ENCODE measurements at places on chromosomes 1 and 21.

DNA sequence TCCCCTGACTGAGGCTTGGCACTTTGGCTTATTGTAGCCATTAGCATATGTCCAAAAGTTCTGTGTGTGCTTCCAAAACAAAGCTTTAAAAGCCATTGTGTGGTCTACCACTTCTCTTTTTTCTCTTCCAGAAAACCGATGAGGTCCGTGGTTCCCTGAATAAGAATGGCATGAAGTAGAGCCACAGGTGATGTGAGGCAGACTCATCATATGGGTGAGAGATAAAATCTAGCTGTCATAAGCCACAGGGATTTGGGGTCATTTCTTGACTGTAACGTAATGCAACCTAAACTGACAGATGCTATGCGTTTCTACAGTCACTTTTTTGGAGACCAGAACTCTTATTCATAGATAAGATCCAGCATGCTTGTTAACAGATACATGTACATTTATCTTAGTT lies 7.0 kb upstream of the GREM2 start:
- DNase-seq = no peak

- DNase-seq = no peak
Measured at GRCh38 chr1:9121496-9122409, 7.1 kb downstream of the GPR157 start.

- no peak for DNase-seq
Measured at GRCh38 chr1:45304311-45305081, 22.2 kb upstream of the HPDL start.

DNA sequence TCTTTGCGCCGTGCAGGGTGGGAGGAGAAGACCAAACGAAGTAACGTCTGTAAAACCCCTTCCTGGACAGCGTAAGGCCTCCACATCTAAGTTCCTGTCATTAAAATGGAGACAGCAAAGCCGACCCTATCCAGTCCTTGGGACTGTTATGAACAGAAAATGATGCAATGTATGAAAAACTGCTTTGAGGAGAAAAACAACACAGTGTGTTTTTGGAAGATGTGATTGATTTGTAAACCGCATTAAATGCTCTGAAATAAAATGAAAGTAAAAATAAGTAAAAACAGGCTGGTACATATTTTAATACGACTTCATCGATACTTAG lies 827 bp upstream of the URB1 start:
- DNase-seq = no peak

DNA sequence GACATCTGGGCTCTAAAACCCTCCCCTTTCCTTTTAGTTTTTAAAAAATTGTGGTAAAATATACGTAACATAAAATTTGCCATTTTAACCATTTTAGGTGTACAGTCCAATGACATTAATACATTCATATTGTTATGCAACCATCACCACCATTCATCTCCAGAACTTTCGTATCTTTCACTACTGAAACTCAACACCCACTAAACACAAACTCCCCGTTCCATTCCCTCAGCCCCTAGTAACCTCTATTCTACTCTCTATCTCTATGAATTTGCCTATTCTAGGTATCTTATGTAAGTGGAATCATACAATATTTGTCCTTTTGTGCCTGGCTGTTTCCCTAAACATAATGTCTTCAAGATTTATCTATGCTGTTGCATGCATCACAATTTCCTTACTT lies 19.4 kb upstream of the TTC4 start:
- DNase-seq = no peak

GRCh38 chr1:25098717-25099116 lies 133.6 kb downstream of the SYF2 start:
- no peak for DNase-seq

DNA sequence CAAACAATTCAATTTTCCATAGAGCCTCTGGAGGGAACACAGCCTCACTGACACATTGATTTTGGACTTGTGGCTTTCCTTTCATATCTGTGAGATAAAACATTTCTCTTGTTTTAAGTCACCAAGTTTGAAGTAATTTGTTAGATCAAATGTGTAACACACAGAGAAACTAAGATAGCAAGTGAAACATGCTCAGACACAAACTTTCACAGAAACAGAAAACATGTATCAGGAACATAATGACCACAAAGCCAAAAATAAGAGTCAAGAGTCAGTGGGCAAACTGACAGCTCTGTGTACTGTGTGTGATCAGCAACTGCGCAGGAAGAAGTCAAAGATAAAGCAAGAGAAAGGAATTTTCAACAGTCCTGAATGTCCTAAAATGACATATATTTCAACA lies 1237.5 kb downstream of the AMY1C start:
- no peak for DNase-seq

DNA sequence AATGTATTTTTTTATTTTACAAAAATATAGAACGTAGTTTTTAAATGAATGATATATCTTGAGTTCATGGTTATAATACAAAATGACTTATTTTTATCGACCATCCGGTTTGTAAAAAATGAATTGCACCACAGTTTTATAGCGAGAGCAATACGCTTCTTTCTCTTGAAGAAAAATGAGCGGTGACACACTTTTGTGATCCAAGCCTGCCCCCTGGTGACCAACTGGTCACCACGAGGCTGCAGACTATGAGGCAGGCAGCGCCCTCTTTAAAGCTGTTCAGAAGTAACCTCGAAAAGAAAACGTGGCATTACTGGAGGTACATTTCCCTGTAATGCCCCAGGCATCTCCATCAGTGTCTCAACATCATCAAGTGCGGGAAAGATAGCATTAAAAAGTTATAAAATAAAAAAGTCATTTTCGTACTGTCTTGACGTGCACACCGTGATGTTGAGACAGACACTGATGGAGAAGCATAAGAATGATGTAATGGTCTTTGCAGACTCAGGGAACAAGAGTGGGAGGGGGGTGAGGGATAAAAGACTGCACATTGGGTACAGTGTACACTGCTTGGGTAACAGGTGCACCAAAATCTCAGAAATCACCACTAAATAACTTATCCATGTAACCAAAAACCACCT lies 734.2 kb upstream of the ADAMTS5 start:
- DNase-seq = no peak

DNA sequence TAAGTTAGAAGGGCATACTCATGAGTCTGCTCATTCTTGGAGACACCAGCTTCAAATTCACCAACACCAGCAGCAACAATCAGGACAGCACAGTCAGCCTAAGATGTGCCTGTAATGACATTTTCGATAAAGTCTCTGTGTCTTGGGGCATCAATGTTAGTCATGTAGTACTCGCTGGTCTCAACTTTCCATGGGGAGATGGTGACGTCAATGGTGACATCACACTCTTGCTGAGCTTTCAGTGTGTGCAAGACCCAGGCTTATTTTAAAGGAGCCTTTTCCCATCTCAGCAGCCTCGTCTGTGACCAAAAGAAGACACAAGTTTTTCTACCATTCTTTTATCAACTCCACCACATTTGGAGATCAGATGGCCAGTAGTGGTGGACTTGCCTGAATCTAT lies 75.5 kb downstream of the SERINC2 start:
- no peak for DNase-seq

- DNase-seq = no peak
Measured at GRCh38 chr1:239997515-239998311, 94.0 kb upstream of the FMN2 start.

DNA sequence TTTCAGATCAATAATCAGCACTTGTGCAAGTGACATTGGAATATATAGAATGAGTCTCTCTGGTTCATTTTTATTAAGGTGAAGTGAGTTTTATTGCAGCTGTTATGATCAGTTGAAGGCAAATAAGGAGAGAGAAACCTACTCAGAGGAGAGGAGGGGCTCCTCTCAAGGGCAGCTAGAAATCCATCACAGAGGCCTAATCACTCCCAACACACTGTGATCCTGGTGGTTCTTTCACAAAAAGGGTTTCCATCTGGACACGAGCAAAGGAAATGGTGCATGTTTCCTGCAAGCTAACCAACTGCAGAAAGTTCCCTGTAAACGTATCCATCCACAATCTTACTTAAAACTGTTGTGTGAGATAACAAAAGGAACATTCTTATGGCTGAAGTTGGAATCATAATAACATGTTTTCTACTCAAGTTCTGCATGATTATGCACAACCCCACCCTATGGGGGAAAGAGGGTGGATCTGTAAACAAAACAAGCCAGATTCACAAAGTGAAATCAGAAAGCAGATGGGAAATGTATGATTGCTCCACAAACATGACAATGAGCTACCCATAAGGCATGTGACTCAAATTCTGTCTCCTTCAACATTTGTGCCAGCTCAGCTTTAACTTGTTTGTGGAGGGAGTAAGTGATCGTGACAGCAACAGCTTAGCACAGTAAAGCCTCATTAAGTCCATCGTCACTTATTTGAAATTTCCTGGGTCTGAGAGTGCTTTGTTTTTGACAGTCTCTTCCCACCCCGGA lies 141.2 kb upstream of the ST6GALNAC5 start:
- no peak for DNase-seq

GRCh38 chr1:161076410-161076809 lies 6.7 kb upstream of the ARHGAP30 start:
- DNase-seq = no peak

GRCh38 chr21:25489673-25490072 lies 117.6 kb downstream of the MRPL39 start:
- DNase-seq = no peak
